ENCODE measurements at places on chromosomes 11 and 22. TPM values are rescaled to one million over a fixed set of nuclear protein-coding genes. Genes with fewer than 3 reads are reported as not detected.

The TMEM132A gene
- total RNA-seq: 6.5 TPM

The OR52N4 gene
- total RNA-seq: not detected

The TMPRSS4 gene
- total RNA-seq: not detected

The OR4D5 gene
- not detected for total RNA-seq

The GRAP2 gene
- 1.6 TPM for total RNA-seq

The ATM gene
- total RNA-seq: 27.1 TPM

The KRTAP5-9 gene
- total RNA-seq: not detected

The LIN7C gene
- 14.9 TPM for total RNA-seq

The CHST1 gene
- total RNA-seq: 3.1 TPM

The EHF gene
- 2.3 TPM for total RNA-seq

The EWSR1 gene
- 108 TPM for total RNA-seq

The C22orf15 gene
- not detected for total RNA-seq

The RCOR2 gene
- total RNA-seq: 9.9 TPM

The GAB4 gene
- not detected for total RNA-seq

The TEAD1 gene
- 107 TPM for total RNA-seq

The NCF4 gene
- 7.1 TPM for total RNA-seq

The OSBP2 gene
- 15.1 TPM for total RNA-seq

The OR10AG1 gene
- not detected for total RNA-seq

The TNNI2 gene
- total RNA-seq: not detected

The ART5 gene
- total RNA-seq: 4.7 TPM

The CDC42BPG gene
- 0.35 TPM for total RNA-seq

The DEFB108B gene
- not detected for total RNA-seq

The OR2AG2 gene
- total RNA-seq: not detected

The DMC1 gene
- 0.56 TPM for total RNA-seq

The LARGE2 gene
- total RNA-seq: not detected

The AKIP1 gene
- 26.8 TPM for total RNA-seq

The PRAME gene
- total RNA-seq: not detected

The LRRC74B gene
- total RNA-seq: not detected

The IGLL1 gene
- total RNA-seq: not detected

The OR2AT4 gene
- not detected for total RNA-seq

The XBP1 gene
- total RNA-seq: 61.5 TPM

The ANKRD42 gene
- 3.9 TPM for total RNA-seq

The HBG1 gene
- not detected for total RNA-seq

Data from Right ventricle myocardium superior (tissue), 1 donor.